Astrocyte of the hippocampus (primary cell): ENCODE measurements at places on chromosomes 2 and 18.

GRCh38 chr2:1866402-1867111 lies 122.2 kb upstream of the PXDN start:
- DNase-seq = no peak

- DNase-seq = no peak
These were observed 23.6 kb downstream of the UGP2 start for GRCh38 chr2:63865159-63865799.

DNA sequence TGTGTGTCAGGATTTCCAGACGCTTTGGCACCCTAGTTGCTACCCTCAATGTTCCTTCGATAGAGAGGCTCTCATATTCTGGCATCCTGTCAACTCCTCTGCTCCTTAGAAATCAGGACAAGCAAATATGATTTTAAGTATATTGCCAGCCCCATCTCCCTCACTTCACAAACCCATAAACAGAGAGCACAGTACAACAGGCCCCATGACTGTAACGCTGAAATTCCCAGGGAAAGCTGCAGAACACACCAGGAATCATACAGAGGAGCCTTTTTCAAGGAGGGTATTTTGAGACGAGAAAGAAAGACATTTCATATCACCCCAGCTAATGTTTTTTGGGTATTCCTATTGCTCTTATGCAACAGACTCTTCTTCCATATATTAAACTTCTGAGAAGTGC lies 162.9 kb downstream of the NAPG start:
- no peak for DNase-seq

DNA sequence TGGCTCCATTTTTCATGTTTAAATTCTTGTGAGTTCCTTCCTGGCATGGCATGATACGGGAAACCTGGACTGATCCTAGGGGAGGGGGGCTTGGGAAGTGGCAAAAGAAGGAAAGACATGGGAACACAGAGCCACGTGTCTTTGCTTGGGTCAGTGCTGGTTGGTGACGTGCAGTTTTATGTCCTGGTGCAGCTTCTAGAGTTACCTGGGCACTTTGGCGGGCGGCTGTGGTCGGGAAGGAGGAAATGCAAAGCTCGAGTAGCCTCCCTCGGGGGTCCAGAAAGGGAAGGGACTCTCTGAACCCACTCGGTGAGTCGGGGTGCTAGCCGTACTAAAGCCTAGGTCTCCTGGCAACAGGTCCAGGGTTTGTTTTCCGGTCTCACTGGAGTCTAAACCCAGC lies 94.6 kb downstream of the APOB start:
- no peak for DNase-seq

- DNase-seq = no peak
These were observed 841.0 kb downstream of the RNF144A start for GRCh38 chr2:7758073-7758759.

- DNase-seq = peak; percentile 95
These were observed 143.2 kb upstream of the SETBP1 start for GRCh38 chr18:44537526-44537925.

GRCh38 chr2:8546612-8547283 lies 135.1 kb upstream of the ID2 start:
- DNase-seq = no peak

DNA sequence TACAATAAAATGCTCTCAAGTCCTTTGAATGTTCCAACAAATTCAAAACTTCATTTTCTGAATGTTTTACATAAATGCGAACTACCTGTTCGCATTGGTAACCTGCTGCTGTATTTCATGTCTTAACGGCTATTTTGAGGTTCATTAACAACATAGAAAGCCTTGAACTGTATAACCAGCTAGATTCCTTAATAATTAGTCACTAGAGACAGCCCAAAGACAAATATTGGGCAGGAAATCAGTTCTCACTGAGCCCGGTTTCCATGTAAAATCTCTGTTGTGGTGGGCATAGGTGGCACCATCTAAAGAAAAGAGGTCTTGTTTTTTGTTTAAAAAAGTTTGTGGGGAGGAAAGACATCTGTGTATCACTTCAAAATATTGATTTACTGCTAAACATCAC lies 29.2 kb downstream of the PDIA6 start:
- DNase-seq = peak; percentile 43

GRCh38 chr18:69636529-69637301 lies 236.0 kb downstream of the DOK6 start:
- DNase-seq = no peak

DNA sequence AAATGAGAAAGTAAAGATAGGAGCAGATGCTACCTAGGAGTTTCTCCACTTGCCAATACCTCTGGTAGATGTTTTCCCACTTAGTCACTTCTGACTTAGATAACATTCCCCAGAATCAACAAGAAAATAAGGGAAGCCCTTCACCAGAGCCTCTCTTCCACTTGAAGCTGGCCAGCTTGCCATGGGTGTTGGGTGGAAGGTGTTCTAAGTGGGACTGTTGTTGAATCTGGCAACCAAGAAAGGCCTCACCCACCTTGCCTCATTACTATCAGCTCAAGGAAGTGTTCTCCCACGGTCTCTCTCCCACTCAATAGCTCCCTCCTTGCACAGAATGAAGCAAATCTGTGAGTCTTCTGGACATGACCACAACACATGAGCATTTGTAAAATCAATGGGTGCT lies 100.4 kb upstream of the REG3A start:
- DNase-seq = no peak

- no peak for DNase-seq
These were observed 231.1 kb downstream of the RAD51AP2 start for GRCh38 chr2:17287183-17287582.

GRCh38 chr2:64996871-64997307 lies 7.7 kb downstream of the SLC1A4 start:
- no peak for DNase-seq

GRCh38 chr2:29108225-29108624 lies 7.0 kb upstream of the CLIP4 start:
- DNase-seq = peak; percentile 83

DNA sequence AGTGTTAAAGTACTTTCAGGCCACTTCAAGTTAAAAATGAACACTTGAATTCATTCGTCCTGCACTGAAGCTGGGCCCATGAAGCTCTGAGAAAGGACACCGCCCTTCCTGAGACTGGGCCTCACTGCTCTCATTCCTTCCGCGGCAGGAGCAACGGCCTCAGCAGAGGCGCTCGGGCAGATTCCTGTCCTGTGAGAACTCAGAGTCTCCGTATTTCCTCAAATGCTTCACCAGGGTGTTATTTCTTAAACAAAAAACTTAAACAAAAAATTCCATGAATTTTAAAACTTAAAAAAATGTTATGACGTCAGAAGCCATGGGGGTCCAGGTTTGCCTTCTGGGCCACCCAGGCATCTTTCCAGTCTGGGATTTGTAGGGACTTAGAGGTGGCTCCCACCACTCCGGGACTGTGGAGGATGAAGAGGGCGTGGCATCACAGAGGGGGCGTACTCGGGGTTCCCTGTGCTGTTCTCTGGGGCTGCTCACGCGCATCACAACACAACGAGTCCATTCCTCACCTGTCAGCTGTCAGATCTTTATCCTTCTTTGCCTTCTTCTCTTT lies 115.9 kb upstream of the ASB18 start:
- no peak for DNase-seq

DNA sequence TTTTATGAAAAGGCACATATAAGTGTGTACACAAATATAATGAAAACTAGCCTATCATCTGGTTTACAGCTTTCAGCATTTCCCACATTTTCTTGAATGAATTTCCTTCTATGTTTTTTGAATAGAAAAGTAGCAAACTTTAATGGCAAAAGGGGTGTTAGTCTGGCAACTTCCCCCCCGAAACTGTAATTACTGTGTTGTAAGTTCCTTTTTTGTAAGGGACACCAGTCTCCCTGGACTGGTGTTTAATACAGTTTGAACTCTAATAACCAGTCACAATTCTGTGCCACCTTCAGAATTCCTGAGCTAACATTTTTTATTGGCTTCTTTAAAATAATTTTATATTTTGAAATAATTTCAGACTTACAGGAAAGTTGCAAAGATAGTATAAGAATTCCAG lies 94.2 kb downstream of the ACSL3 start:
- no peak for DNase-seq

- DNase-seq = peak; percentile 92
These were observed 54.3 kb downstream of the VSNL1 start for GRCh38 chr2:17594533-17595401.

DNA sequence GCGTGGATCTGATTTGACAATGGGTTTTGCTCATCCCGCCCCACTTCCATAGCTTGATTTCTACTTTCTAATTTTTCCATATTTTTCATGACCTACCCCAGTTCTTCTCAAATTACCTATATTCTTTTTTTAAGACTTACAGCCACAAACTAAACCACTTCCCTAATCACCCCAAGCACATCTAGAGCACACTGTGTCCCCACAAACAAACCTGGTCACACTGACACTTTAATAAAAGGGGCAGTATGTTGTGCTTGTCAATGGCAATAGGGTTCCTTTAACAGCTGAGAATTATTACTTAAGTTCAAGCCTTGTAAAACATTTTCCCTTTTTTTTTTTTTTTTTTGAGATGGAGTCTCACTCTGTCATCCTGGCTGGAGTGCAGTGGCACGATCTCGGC lies 47.1 kb downstream of the MREG start:
- no peak for DNase-seq

DNA sequence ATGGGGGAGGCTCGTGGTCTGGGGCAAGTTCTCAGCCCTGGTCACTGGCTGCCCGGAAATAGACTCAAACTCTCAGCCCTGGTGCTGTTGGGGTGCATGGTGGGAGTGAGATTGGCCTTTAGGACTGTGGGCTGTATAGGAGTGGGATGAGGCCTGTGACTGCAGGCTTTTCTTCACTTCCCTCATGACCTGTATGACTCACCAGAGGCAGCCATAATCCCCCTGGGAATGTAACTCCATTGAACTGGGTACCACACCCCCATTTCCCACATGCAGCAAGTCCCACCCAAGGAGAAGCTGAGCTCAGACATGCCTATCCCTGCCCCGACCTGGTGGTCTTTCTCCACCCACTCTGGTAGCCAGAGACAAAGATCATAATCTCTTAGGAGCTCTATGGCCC lies 177.7 kb upstream of the OSR1 start:
- peak; percentile 34 for DNase-seq

DNA sequence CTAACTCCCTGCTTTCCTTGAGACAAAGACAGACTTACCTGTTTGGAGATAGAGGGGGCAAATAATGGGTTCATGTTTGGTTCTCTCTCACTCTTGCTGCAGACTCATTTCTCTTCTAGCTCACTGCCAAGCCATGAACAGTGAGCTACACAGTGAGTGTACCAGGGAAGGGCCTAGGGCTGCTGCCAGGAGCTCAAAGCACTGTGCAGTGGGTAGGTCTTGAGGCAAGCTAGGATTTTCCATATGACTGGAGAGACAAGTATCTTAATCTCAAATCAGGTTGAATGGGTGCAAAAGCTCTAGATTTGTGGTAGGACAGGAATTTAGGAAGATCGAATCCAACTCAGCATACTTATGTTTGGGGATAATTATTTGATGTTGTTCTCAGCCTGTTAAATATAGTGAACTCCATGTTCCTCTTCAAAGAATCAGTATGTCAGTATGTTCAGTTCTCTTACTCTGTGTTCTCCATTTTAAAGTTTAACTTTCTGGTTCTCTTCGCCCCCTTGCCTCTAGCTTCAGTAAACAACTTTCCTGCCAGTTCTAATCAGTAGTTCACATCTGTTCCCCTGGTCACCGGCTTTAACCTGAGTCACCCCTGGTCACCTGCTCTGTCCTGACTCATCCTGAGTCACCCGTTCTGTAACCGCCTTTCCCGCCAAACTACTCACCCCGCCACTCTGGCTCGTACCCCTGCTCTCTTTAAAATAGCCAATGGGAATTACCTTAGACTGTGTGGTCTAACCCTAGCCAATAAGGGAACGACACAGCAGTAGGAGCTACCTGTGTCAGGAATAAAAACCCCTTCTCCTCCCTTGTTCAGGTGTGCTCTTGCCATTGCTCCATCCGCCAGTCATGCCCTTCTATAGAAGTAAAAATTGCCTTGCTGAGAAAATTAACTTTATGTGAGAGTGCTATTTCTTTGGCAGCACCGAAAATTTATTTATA lies 21.9 kb downstream of the SLC25A52 start:
- DNase-seq = no peak
